ENCODE measurements at places on chromosomes 2 and 18. TPM values are rescaled to one million over a fixed set of nuclear protein-coding genes. Genes with fewer than 3 reads are reported as not detected.

GRCh38 chr2:104468846-104469245, 385.1 kb upstream of the POU3F3 start:
- no peak overlapping the region for H3K27ac ChIP-seq
- H3K27me3 ChIP-seq: no peaks in the 10 kb centered on the region
- DNase-seq: no peak
- H3K4me1 ChIP-seq: no peaks in the 10 kb centered on the region
- H3K4me3 ChIP-seq: no peak overlapping the region
- H3K36me3 ChIP-seq: no peaks in the 10 kb centered on the region

GRCh38 chr2:102662833-102663232, 43.5 kb downstream of the SLC9A2 start:
- no peaks in the 10 kb centered on the region for H3K27me3 ChIP-seq
- no peaks in the 10 kb centered on the region for H3K36me3 ChIP-seq
- DNase-seq: no peak
- no peak overlapping the region for H3K4me3 ChIP-seq

ADD2 gene
- total RNA-seq: 5.3 TPM

- DNase-seq: no peak
- H3K27ac ChIP-seq: no peak overlapping the region
- no peaks in the 10 kb centered on the region for H3K36me3 ChIP-seq
- H3K27me3 ChIP-seq: no peaks in the 10 kb centered on the region
- no peaks in the 10 kb centered on the region for H3K4me1 ChIP-seq
These were observed 176.0 kb downstream of the SMAD2 start for GRCh38 chr18:47754311-47755101.

PDE6D gene
- 26.2 TPM for total RNA-seq

- no peaks in the 10 kb centered on the region for H3K36me3 ChIP-seq
- DNase-seq: no peak
- no peak overlapping the region for H3K27ac ChIP-seq
- H3K4me3 ChIP-seq: no peak overlapping the region
- no peaks in the 10 kb centered on the region for H3K4me1 ChIP-seq
- H3K27me3 ChIP-seq: no peaks in the 10 kb centered on the region
These were observed 925.7 kb downstream of the DCDC2C start for GRCh38 chr2:4628998-4629501.

- no peak for DNase-seq
- H3K36me3 ChIP-seq: no peaks in the 10 kb centered on the region
- H3K27ac ChIP-seq: no peak overlapping the region
- H3K4me1 ChIP-seq: no peaks in the 10 kb centered on the region
These were observed 62.8 kb downstream of the ABCB11 start for GRCh38 chr2:168968342-168968741.

GRCh38 chr2:204468746-204469429, 76.4 kb upstream of the PARD3B start:
- H3K4me1 ChIP-seq: peaks cover 6% of the 10 kb centered on the region
- no peaks in the 10 kb centered on the region for H3K27me3 ChIP-seq
- H3K4me3 ChIP-seq: no peak overlapping the region

GRCh38 chr2:163778045-163778781, 42.4 kb upstream of the FIGN start:
- peak overlapping the region; percentile 17 for H3K27ac ChIP-seq
- no peak overlapping the region for H3K4me3 ChIP-seq
- peak; percentile 75 for DNase-seq

DNA sequence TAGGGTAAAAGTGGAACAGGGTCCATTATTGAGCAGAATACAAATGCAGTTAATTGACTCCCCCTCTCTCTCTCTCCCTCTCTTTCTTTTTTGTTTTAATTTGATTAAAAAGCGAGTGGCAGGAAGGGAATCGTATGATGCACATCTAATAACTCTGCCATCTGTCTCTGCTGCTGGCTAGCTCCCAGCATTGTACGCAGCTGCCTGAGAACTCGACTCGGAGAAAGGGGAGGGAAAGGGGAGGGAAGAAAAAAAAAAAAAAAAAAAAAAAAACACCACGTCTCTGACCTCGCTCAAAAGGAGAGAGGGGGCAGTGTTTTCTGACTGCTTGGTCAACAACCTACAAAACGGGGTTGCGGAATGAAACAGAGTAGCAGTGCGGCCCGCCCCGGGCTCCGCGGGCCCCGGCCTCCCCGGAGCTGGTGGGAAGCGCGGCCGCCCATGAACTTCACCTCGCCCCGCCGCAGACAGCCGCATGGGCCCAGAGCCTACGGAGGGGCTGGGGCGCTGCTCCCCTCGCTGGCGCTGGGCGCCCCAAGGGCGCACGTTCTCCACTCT, 265.7 kb downstream of the TCF4 start:
- peak; percentile 91 for DNase-seq
- no peaks in the 10 kb centered on the region for H3K27me3 ChIP-seq
- H3K27ac ChIP-seq: peak overlapping the region; percentile 94
- H3K4me1 ChIP-seq: no peaks in the 10 kb centered on the region

DNA sequence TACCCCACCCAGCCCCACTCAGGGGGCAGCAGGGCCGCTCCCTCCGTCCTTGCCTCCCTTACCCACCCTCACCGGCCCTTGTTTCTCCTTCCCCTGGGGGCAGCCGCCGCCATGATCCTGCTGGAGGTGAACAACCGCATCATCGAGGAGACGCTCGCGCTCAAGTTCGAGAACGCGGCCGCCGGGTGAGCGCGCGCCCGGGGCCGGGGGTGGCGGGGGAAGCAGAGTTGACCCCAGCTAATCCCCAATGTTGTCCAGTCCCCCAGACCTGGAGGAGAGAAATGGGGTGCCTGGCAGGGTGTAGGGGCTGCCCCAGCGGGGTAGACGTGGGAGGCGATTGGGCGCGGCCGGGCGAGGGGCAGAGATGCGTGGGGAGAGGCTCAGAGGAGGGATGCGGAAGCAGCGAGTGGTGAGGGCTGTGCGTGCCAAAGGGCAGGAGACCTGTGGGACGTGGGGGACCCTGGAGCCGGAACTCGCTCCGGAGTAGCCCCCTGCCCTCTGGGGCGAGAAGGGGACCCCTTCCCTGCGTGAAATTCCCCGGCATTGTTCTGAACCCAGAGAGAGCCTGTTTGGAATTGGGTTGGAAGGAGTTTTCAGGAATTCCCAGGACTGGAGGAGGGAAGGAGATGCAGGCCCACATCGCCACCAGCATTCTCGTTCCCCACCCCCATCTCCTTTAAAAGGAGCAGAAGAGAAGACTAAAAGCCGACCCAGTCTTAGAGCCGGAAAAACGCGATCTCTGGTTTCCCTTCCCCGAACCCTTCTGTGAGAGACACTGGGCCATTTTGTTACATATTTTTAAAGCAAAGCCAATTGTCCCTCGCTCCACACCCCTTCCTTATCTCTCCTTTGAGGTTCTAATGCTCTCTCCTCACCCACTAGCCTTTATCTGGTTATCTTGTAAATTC, 625 bp downstream of the ARPC2 start:
- peaks cover 3% of the 10 kb centered on the region for H3K4me1 ChIP-seq
- peak overlapping the region; percentile 97 for H3K4me3 ChIP-seq
- no peaks in the 10 kb centered on the region for H3K36me3 ChIP-seq
- H3K27me3 ChIP-seq: no peaks in the 10 kb centered on the region
- peak; percentile 81 for DNase-seq

TTL gene
- total RNA-seq: 46.6 TPM

DNA sequence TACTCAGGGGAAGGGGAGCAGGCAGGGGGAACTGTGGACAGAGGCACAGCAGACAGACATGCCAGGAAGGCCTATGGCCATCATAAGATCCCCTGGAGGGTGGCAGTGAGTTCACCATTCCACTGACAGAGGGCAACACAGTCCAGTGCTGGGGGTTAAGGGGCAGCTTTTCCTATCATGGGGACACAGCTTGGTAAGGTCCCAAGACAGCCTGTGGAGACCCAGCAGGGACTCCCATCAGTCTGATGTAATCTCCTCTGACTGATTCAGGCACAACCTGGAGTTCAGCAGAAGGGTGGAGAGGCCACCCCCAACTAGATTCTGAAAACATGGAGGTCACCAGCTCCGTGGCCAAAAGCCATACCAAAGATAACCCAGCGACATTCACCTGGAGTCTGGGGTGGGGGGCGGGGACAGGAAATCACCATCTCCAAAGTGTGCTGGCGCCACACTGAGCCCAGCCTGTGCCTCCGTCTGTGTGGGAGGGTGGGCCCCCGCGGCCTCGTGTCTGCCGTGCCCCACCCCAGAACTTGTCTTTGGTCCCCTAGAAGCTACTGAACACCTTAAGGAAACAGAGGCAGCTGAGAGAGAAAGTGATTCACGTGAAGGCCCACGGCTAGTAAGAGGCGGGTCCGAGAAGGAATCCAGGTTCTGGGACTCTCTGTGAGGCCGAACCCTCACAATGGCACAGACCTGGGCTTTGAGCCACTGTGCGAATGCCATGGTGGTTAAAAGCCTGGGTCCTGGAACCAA, 28.6 kb downstream of the DNMT3A start:
- no peak overlapping the region for H3K27ac ChIP-seq
- DNase-seq: no peak
- peaks cover 2% of the 10 kb centered on the region for H3K4me1 ChIP-seq
- no peaks in the 10 kb centered on the region for H3K27me3 ChIP-seq
- H3K36me3 ChIP-seq: no peaks in the 10 kb centered on the region
- H3K4me3 ChIP-seq: no peak overlapping the region

FEV gene
- total RNA-seq: not detected

GRCh38 chr2:117470311-117471095, 344.0 kb upstream of the DDX18 start:
- no peak overlapping the region for H3K27ac ChIP-seq
- no peaks in the 10 kb centered on the region for H3K4me1 ChIP-seq
- no peaks in the 10 kb centered on the region for H3K36me3 ChIP-seq
- H3K4me3 ChIP-seq: no peak overlapping the region
- H3K27me3 ChIP-seq: no peaks in the 10 kb centered on the region

- no peak for DNase-seq
- H3K4me3 ChIP-seq: no peak overlapping the region
- H3K27ac ChIP-seq: no peak overlapping the region
- H3K36me3 ChIP-seq: no peaks in the 10 kb centered on the region
- H3K4me1 ChIP-seq: no peaks in the 10 kb centered on the region
- no peaks in the 10 kb centered on the region for H3K27me3 ChIP-seq
These were observed 20.4 kb downstream of the SERPINB7 start for GRCh38 chr18:63795606-63796005.

DNA sequence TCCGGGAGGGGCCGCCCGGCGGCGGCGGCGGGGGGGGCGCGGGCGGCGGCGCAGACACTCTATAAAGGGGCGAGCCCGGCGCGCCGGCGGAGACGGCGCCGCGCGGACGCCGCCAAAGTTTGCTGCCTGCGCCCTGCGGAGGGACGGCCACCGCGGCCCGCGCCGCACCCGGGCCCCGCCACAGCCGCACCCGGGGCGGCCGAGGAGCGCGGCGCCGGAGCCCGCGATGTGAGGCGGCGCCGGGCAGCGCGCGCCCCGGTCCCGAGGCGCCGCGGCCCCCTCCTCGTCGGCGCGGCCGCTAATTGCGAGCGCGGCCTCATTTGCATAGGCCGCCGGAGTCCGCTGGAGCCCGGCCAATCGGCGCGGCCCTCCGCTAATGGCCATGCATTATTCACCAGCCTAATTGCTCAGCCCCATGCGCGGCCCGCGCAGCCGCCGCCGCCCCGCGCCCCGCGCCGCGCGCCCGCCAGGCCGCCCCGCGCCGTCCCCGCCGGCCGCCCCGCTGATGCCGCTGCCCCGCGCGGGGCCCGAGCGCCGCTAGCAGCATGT, at the start of gene SALL3:
SALL3 (plus strand) TSS at position 89 of the 549 bp plus-strand sequence; CDS start at position 546, 457 bp downstream.
- no peaks in the 10 kb centered on the region for H3K4me1 ChIP-seq
- no peaks in the 10 kb centered on the region for H3K36me3 ChIP-seq
- H3K27ac ChIP-seq: no peak within 1 kb of the TSS
- no peak for DNase-seq
- no peaks in the 10 kb centered on the region for H3K27me3 ChIP-seq

DNA sequence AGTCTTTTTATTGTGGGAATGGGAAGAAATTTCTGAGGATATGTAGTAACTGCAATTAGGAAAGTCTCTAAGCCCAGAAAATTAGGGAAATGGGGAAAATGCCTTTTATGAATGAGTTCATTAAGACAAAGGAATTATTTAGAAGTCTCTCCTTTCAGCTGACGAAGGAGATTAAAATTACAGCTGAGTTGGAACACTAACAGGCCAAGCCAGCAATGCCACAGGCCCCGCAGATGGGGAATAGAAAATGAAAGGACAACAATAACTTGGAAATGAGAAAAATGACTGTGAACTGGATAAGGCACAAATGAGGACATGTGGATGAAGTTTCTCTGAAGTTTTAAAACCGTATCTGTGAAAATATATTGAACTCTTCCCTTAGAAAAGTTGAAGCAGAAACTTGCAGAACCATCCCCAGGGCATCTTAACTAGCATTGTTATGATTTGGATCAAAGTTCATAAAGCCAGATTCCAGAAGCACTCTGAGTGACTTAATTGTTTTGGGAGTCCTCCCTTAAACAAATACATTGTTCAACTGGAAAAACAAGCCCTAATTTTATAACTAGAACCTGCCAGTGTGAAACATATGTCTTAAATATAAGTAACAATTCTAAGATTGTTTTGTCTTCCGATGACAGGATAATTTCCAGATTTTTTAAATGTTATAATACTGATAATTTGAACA, 51.3 kb downstream of the C2orf76 start:
- H3K27ac ChIP-seq: no peak overlapping the region
- no peaks in the 10 kb centered on the region for H3K4me1 ChIP-seq
- H3K4me3 ChIP-seq: no peak overlapping the region
- no peaks in the 10 kb centered on the region for H3K27me3 ChIP-seq
